LHCN-M2 (cell line): ENCODE measurements at places on chromosomes 11 and 22. TPM values are rescaled to one million over a fixed set of nuclear protein-coding genes. Genes with fewer than 3 reads are reported as not detected.

- DNase-seq, result no peak
Observed at GRCh38 chr11:94767291-94767690, 865 bp upstream of the AMOTL1 start.

- DNase-seq, result no peak
Observed at GRCh38 chr11:102955624-102956023, at the start of gene MMP13. MMP13 (minus strand) TSS chr11:102955732; CDS start chr11:102955705, 27 bp downstream.

DNA sequence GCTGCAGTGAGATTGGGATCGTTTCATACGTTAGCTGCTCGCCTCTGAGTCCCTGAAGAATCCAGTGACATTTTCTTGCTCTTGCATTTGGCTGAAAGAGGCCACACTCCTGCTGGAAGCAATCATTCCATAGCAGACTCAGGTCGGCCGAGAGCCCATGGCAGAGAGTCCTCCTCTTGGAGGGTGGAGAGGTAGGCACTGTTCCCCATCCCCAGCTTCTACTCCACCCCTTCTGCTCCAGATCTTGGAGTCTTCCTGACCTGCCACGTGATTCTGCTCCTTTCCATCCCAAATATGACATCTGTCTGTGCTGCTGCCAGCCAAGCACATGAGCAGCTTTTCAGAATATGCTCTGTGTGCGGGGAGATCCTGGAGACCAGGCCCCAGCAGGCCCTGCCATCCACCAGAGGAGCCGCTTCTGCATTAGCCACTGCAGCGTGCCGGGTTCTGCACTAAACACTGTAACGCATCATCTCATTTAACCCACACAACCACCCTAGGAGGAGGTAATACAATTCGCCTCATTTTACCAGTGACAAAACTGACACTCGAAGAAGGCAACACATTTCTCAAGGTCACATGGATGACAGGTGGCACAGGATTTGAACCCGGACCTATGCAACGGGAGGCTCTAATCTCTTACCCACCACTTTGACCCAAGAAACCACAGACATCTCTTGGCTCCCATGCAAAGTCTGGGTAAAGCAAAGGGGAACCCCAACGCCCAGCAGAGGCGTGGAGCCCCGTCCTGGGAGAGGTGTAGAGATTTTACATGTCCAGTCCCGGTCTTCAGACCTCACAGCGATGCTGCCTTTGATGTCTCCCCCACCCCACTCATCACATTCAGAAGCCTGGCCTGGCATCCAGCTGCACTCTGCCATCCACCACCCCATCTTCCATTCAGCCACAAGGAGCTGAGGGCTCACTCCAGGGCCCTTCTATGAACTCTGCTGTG, 78.8 kb downstream of the FEZ1 start:
- no peak for DNase-seq

GRCh38 chr11:118000067-118000849, 14.1 kb downstream of the IL10RA start:
- no peak for DNase-seq

The TESMIN gene
- not detected in 2 replicates for total RNA-seq

DNA sequence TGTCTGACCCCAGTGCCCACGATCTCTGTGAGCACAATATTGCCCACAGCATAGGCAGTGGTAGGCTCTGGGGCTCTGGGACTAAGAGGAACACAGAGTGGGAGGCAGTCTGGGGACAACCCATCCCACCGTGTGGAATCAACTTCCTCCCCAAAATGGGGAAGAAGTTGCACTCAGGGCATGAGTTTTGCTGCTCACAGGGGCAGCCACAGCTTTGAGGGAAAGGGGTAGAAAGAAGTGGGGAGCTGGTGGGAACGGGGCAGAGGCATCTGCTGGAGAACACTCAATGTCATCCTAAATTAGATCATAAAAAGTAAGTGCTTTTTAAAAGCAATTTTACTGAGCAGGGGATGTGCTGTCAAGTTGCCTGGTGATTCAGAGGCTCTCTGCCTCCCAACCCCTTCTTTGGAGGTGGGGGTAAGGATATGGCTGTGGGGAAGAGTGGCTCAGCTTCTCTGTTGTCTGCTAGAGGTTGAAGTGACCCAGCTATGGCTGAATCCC, 233.8 kb upstream of the NCAM1 start:
- DNase-seq, result no peak

GRCh38 chr22:42969348-42969975, 45.5 kb downstream of the PACSIN2 start:
- DNase-seq, result peak; percentile 20

GRCh38 chr11:115325523-115325922, 178.7 kb downstream of the CADM1 start:
- no peak for DNase-seq

DNA sequence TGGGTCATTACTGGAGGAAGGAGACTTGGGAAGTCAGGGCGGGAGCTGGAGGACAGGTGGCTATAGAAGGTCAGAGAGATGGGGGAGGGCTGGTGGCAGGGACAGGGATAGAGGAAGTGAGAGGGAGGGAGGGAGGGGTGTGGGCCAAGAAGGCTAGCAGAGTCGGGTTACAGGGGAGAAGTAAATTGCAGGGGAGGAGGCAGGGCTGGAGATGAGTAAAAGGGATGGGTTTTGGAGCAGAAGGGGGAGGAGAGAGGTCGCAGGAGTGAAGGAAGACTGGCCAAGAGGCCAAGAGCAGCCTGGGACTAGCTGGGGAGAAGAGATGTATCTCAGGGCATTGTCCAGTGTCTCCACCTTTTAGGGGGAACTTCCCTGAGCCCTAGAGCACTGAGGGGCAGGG, 33.0 kb downstream of the LRRC10B start:
- peak; percentile 60 for DNase-seq

The APOA4 gene
- total RNA-seq, result not detected in 2 replicates

The KDELR3 gene
- total RNA-seq, result 40.0 and 44.8 TPM in 2 replicates

GRCh38 chr22:48857202-48857805, 970.4 kb downstream of the BRD1 start:
- no peak for DNase-seq

- no peak for DNase-seq
Observed at GRCh38 chr22:31089160-31090100, 8.3 kb downstream of the SMTN start.

DNA sequence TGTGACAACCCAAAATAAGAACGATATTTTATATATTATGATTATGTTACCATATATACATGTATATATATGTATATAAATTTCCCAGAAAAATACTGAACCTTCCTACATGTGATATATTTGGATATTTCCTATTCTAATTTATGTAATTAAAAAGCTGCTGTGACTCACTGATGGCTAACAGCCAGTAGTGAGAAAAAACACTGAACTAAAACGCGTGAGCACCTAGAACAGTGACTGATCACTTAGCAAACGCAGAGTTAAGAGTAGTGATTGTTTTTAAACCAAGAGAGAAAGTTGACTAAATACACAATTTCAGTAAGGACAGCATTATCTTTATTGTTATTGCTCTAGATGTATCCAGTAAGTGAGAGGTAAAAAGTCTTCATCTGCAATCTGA, 213.8 kb downstream of the TMEM135 start:
- DNase-seq, result no peak

DNA sequence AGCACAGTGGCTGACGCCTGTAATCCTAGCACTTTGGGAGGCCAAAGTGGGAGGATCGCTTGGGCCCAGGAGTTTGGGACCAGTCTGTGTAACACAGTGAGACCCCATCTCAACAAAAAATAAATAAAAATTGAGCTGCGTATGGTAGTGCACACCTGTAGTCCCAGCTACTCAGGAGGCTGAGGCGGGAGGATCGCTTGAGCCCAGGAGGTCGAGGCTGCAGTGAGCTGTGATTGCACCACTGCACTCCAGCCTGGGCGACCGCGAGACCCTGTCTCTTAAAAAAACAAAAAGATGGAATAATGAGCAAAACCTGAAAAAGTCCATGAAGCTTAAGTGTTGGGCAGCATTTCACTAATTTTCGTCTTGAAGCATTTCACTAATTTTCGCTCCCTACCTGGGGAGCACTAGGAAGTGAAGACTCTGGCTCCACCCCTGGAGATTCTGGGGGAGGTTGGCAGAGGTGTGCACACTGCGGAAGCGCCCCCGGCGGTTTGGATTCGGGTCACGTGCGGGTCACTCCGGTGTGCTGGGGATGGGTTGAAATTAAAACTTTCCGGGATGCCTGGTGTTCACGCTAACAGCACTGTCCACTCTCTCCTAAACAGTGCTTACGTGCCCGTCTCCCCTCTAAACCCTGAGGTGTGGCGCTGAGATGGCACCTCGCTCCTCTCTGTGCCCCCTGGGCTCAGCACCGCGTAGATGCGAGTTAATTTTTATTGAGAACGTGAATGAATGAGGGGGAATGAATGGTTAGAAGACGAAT, 906 bp upstream of the NAA40 start:
- no peak for DNase-seq

- no peak for DNase-seq
Observed at GRCh38 chr11:95503047-95503446, 272.0 kb upstream of the SESN3 start.

DNA sequence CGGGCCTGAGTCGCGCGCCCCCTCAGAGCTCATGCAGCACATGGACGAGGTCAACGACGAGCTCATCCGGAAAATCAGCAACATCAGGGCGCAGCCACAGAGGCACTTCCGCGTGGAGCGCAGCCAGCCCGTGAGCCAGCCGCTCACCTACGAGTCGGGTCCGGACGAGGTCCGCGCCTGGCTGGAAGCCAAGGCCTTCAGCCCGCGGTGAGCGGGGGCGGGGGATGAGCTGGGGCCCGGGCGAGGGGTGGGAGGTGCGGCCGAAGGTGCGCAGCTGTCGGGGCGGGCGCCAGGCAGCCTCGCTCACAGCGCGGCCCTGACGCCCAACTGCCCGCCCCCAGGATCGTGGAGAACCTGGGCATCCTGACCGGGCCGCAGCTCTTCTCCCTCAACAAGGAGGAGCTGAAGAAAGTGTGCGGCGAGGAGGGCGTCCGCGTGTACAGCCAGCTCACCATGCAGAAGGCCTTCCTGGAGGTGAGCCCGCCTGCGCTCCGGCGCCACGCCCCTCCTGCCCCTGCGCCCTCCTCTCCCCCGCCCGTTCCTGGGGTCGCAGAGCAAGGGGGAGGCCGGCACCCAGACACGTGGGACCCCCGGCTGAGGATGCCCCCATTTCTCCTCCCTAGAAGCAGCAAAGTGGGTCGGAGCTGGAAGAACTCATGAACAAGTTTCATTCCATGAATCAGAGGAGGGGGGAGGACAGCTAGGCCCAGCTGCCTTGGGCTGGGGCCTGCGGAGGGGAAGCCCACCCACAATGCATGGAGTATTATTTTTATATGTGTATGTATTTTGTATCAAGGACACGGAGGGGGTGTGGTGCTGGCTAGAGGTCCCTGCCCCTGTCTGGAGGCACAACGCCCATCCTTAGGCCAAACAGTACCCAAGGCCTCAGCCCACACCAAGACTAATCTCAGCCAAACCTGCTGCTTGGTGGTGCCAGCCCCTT, 20.5 kb downstream of the EPS8L2 start:
- no peak for DNase-seq

GRCh38 chr22:39181778-39182177, 29.3 kb upstream of the CBX7 start:
- DNase-seq, result no peak

The SCGB2A2 gene
- total RNA-seq, result not detected in 2 replicates

The OR52B2 gene
- total RNA-seq, result not detected in 2 replicates

GRCh38 chr11:14641801-14642200, 1.8 kb upstream of the PDE3B start:
- no peak for DNase-seq

- DNase-seq, result no peak
Observed at GRCh38 chr11:117435326-117435725, 107.7 kb downstream of the CEP164 start.

- no peak for DNase-seq
Observed at GRCh38 chr11:64969209-64969608, 2.7 kb downstream of the MAJIN start.

The TOM1 gene
- total RNA-seq, result 33.8 and 50.3 TPM in 2 replicates

DNA sequence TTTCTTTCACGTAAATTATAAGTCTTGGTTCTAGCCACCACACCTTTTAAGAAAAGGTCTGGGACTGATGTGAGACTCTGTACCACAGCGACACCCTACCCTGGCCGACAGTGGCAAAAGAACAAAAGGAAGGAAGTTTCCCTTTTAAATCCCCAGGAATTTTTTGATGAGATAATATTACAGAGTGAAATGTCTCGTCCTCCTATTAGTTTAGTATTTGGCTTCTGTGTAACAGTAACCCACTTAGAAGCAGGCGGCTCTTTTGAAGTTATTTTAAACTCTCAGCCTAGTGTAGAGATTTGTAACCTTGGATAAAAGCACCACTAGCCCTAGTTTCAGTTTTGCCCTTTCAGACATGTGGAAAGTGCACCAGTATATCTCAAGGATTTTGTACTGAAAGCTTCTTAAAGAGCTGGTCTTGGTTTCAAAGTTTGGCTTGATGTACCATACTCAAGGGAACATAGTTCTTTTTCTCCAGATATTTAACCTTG, 84.1 kb downstream of the C22orf31 start:
- DNase-seq, result peak; percentile 66

The TXNRD2 gene
- 39.5 TPM in 2 replicates for total RNA-seq

The MMP27 gene
- not detected in 2 replicates for total RNA-seq

DNA sequence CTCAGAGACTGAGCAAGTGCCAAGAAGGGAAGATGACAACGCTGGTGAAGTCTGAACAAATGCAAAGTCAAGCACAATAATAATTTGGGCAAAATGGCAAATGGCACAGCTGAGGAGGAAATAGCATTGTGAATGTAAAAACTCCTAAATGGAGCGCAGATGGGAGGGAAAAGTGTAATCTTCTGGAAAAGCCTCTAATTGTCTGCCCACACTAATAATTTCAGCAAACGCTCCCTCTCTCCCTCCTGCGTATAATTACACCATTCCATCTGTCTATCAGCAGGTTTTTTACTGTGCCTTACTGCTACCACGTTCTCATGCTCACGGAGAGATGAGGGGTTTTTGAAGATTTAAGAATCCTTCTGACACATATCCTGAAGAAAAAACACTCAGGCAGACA, 302.6 kb downstream of the KIRREL3 start:
- no peak for DNase-seq

DNA sequence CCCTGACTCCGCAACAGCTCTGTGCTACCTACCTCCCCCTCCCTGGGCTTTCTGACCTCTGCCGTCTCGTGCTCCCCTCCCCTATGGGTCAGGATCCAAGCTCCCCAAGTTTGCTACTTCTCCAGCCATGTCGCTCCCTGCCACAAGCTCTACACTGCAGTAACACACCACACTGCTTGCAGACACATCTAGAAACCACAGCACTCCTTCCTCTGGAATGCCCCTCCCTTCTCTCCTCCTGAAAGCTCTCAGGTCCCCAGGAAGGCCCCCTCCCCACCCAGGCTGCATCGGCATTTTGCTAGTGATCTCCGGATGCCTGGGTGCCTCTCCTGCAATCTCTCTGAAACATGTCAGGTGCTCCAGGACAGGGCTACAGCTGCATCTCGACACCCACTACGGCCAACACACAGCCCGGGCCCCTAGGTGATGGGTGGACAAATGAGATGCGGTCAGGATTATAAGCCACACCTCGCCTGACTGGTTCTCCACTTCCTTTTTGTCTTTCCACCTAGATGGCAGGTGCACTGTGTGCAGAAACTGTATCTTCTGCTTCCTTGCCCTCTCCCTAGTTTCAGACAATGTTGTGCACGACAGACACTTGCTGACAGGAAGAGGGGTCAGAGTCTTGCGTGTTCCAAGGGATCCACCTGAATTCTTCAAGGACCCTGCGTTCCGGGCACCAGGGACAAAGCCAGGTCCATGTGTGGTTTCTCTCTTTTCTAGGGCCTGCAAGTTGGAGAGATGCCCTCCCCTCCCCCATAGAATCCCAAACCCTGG, 22.9 kb downstream of the RPUSD4 start:
- no peak for DNase-seq

GRCh38 chr11:27672836-27673464, 27.3 kb downstream of the BDNF start:
- peak; percentile 29 for DNase-seq

The OR51A2 gene
- not detected in 2 replicates for total RNA-seq

The MMP13 gene
- total RNA-seq, result 0.13 TPM in 1 of 2 replicates, not detected in the other

The SYT9 gene
- not detected in 2 replicates for total RNA-seq

The ARHGAP1 gene
- 31.0 and 33.0 TPM in 2 replicates for total RNA-seq

- DNase-seq, result no peak
Observed at GRCh38 chr11:84091212-84091986, 805.2 kb upstream of the CCDC90B start.
